HTR-8/SVneo (cell line): ENCODE measurements at places on chromosomes 7 and 10.

DNA sequence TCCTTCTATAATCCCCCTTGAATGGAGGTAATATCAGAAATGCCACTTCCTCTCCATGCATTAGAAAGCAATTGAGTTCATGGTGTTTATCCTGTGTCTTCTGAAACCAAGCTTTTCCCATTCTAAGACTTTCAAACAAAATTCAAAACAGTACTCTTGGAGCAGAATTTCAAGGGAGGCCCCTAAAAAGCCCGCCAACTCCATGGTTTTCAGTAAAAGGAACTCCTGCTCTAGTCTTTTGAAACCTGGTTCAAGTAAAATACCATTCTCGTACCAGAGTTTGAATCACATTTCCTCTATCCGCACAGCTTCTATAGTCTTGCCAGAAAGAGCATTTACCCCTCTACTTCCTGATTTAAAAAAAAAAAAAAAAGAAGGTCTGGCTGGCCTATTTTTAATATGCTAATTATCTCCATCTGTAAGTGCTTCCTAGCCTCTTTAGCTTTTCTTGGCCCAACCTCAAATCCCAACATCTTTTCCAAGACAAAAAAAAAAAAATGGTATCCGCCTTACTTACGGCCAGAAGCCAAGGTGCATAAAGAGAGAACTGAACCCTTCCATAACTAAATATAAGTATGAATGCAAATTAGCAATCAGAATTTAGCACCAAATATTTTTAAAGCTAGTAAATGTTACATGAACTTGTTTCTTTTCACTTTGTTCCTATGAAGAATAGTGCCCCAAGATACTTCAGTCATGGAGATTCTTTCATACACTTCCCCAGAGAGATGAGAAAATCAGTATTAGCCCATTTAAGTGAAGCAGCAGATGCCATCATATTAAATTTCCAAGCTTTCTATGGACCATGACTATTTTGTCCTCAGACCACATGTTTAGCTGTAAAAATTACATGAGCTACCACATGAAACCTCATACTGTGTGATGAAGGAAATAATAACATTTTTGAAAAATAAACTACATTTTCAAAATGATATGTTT, 199.9 kb upstream of the FAM3C start:
- no peak for DNase-seq

- no peak for DNase-seq
Measured at GRCh38 chr10:33643042-33643441, 308.6 kb upstream of the NRP1 start.

DNA sequence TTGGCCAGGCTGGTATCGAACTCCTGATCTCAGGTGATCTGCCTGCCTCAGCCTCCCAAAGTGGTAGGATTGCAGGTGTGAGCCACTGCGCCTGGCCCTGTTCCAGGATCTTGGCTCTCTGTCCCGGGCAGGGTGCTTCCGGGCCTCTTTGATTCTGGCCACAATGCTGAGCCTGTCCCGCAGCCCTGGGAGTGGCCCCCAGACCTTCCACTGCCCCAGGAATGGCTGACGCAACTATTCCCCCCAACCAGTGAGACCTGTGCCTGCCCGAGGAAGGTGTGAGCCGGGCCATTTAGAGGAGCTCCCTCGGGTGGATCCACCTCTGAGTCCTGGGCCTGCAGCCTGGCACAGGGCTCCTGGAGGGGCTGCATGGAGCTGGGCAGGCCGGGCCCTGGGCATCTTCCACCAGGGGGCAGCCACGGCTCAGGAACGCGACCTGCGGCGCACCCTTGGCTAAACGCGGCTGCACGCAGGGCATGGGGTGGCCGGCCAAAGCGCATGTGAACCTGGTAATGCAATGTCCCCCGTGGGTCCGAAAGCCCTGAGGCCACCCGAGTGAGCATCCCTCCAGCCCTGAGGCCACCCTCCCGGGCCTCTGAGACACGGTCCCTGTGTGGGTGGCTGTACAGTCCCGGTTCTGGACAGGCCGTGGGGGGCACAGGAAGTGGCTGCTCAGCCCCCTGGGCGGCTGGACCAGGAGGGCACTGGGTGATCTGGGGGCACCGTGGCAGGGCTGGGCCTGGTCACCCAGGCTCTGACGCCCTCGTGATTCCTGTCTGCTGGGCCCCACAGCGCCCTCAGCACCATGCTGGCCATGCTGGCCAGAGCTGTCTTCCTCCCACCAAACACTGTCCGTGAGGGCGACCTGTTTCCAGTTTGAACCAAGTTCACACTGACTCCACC, 24.8 kb downstream of the GRIFIN start:
- peak; percentile 98 for DNase-seq

GRCh38 chr10:47113907-47114500, 186.0 kb upstream of the GDF10 start:
- no peak for DNase-seq

- DNase-seq = no peak
Measured at GRCh38 chr7:85103357-85103756, 83.5 kb downstream of the SEMA3D start.

GRCh38 chr7:51128545-51129435, 187.8 kb downstream of the COBL start:
- no peak for DNase-seq

- peak; percentile 34 for DNase-seq
Measured at GRCh38 chr10:80413271-80413996, 5.1 kb downstream of the PRXL2A start.

GRCh38 chr10:61028861-61029361, 84.9 kb upstream of the RHOBTB1 start:
- no peak for DNase-seq

DNA sequence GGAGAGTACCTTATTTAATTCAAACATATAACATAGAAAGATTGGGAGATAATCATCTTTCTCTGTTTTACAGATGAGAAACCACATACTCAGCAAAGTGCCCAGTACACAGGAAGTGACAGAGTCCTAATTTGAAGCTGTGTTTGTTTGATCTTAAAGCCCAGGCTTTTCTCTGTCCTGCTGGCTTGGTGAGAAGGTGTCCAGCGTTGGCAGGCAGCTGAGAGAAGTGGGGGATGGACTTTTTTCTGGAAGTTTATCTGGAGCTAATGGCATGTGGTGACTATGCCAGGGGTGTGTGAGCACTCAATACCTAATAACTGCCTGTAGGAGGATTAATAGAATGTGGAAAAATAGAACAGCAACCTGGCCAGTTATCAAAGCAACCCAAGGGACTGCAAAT, 60.8 kb downstream of the NPSR1 start:
- DNase-seq = no peak

GRCh38 chr10:30151581-30152389, 92.4 kb upstream of the JCAD start:
- DNase-seq = peak; percentile 43

- DNase-seq = no peak
Measured at GRCh38 chr10:97454330-97455036, 8.5 kb downstream of the ZDHHC16 start.

- no peak for DNase-seq
Measured at GRCh38 chr7:138618506-138618905, 82.7 kb downstream of the SVOPL start.

DNA sequence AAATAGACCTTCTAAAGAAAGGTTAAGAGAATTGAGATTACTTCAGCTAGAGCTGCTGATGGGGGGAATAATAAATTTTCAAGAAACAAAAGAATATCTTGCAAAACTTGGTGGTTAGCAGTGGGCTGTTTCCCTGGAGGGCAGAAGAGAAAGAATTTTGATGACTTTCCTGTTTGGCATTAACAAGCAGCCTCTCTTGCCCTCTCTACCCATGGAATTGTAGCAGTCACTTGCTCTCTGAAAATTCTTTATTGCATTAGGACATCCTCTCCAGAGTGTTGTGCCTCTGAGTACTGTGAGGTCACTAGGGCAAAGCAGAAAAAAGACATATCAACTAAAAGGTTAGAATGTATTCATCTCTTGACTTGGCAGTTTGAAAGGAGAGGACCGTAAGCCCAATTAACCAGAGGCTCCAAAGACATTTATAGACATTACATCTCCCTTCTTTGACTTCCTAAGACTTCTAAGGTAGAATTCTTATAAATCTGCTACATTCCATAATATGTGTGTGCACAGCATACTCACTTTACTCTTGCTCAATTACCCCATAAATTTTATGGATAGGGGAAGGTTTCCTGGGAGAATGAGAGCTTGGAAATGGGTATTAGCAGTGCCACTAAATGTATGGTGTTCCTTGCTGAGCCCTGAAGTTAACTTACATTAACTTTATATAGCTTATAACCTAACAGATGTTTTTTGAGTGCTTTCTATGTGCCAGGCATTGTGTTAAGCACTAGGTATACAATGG, 215.3 kb downstream of the KIF20B start:
- peak; percentile 15 for DNase-seq

DNA sequence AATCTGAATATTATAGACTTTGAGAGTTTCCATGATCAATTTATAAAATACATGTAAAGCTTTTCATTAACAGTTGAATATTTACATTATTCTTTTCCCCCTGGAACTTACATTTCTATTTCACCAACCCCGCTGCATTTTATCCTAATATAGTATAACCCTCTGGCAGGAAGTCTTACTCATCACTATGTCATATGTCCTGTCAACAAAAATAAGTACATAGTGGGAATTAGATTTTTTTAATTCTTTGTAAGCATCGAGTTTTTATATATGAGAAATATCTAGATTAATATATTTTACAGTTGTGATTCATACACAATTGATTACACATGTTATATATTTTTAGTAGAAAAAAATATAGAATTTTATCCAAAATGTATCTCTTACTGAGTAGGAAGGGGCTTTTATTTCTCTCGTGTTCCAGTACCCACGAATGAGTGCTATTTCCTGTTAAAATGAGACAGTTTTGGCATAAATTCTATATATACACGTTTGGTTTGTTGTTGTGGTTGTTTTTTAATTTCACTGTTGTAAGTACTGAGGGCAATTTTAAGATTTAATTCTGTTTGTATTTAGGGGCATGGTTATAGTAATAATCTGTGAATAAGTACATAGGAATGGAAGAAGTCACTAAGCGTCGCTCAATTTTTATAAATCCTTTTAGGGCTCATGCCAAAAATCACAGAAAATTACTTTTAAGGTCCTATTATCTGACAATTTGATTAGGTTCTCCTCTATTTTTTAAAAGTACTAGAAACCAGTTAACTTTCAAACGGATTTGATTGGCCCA, 87.1 kb downstream of the HECW1 start:
- peak; percentile 33 for DNase-seq

DNA sequence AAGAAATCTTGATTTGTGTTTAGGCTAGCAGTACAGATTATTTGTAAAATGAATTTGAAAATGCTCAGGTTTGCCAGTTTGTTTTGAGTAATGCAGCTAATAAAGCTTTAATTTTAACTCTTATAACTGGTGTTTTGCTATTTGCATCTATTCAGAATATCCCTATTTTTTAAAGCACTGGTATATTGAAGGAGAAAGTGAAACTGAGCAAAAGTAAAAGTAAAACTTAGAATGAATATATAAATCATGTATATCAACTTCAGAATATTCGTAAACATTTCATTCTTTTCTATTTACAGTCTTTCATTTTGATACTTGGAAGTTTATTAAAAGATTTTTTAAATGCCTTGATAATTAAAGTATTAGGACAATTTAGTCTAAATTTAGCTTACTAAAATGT, 26.2 kb downstream of the TASOR2 start:
- DNase-seq = no peak

- DNase-seq = no peak
Measured at GRCh38 chr7:2301511-2301863, 12.8 kb downstream of the SNX8 start.

GRCh38 chr7:139647814-139648390, 124.4 kb downstream of the CLEC2L start:
- no peak for DNase-seq

- no peak for DNase-seq
Measured at GRCh38 chr7:8258166-8258565, 3.8 kb downstream of the ICA1 start.

- DNase-seq = peak; percentile 38
Measured at GRCh38 chr10:17910125-17910789, 41.5 kb upstream of the SLC39A12 start.

- DNase-seq = no peak
Measured at GRCh38 chr7:124029396-124030188, 3.3 kb downstream of the TMEM229A start.

GRCh38 chr10:59654007-59654406, 55.6 kb downstream of the SLC16A9 start:
- no peak for DNase-seq

DNA sequence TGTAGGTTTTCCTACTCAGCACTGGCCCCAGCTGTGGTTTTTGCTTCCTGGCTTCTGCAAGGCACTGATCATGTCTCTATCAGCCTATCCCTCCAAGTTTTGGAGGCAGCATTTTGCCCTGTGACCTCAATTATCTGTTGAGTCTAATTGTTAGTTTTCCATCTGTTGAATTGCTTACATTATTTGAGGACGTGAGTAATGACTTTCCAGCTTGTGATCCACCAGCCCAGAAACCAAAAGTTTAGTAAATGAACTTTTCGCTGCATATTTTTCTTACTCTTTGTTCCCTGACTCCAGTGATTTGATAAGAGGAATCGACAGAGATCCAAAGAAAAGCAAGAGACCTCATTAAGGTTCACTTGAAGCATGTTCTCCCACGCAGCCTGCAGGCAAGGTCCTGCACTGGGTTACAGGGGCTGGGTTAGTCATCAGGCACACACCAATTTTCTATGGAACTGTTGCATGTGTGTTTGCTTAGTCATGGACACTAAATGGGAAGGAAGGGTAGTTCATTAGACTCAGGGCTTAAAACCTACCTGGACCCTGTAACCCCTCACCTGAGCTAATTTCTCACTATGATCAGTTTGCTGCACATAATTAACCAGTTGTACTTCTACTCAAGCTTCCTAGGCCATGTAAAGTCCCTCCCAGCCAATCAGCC, 57.2 kb downstream of the AKR1E2 start:
- DNase-seq = peak; percentile 2

- DNase-seq = no peak
Measured at GRCh38 chr10:10368951-10369576, 648.6 kb upstream of the CELF2 start.

DNA sequence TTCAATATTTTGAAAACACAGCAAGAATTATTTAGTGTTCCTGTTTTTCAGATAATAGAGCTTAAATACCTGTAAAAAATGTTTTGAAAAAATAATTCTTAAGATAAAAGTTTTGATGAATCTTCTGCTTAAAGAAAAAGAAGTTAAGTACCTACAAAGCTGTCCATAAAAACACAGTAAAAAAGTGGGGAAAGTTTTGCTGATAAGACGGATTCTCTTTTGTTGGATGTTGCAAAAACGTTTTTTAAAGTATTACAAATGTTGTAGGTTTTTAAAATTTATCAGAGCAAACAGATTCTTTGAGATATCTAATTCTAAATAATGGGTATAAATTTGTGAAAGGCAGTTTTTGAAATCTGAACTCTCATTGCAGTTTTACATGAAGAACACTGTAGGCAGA, 12.2 kb downstream of the DMTF1 start:
- no peak for DNase-seq

GRCh38 chr7:106288263-106288662, 3.5 kb upstream of the NAMPT start:
- no peak for DNase-seq

DNA sequence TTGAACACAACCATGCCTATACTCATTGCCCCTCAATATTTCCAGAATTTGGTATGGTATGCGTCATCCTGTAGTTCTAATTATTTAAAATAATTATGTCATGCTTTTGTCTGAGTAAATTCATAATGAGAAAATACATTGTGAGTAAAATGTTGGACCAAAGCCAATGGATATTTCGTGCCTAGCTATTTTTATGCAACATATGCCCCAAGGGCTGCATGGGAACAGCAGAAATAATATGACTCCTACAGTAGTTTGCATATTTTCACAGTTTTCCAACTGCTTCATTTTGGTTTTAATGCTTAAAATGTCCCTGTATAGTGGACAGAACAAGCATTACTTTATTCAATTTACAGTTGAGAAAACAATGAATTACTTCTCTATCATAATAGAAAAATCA, 1115.6 kb upstream of the GHITM start:
- DNase-seq = no peak
